ENCODE measurements at places on chromosomes 12 and 14.

DNA sequence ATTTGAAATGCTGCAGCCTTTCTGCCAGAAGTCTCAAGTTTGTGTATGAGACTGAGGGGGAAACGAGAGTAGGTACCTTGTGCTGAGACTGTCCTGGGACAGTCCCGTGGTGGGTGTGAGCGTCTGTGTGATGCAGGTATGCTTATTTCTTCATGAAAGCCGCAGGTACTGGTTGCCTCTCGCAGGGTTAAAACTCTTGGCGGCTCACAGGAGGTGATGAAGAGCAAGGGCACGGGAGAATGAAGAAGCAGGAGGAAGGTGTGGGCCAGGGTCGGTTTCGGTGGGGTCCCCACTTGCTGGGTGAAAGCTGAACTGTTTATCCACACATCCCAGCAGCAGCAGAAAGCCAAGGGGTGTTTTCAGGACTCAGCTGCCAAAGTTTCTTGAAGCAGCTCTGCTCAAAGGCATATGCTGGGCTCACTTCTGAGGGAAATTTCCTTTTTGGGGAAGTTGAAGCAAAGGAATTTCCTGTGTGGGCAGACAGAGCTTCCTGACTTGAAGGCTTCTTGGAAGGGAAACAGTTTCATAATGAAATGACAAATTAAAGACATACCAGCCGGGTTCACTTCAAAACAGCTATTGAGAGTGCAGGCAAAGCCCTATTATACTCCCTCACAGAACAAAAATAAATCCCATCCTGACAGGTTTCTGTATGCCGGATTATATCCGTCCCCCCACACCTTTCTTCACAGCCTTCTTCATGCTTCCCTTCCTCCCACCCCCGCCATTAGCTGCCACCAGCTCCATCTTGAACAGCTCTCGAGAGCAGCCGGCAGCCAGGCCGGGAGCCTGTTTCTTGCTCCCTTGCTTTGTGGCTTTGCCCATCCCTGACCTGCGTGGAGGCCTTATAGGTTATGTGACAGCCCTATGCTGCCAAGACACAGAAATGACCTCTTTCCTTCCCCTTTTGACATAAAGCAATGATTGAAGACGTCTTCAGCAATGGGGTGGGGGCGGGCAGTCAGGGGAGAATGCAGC lies 116.6 kb downstream of the ETV6 start:
- peak; percentile 64 for DNase-seq

- no peak for DNase-seq
These were observed 236.4 kb upstream of the CRY1 start for GRCh38 chr12:107329569-107330324.

GRCh38 chr12:131799828-131800593 lies 28.2 kb upstream of the MMP17 start:
- DNase-seq = no peak

DNA sequence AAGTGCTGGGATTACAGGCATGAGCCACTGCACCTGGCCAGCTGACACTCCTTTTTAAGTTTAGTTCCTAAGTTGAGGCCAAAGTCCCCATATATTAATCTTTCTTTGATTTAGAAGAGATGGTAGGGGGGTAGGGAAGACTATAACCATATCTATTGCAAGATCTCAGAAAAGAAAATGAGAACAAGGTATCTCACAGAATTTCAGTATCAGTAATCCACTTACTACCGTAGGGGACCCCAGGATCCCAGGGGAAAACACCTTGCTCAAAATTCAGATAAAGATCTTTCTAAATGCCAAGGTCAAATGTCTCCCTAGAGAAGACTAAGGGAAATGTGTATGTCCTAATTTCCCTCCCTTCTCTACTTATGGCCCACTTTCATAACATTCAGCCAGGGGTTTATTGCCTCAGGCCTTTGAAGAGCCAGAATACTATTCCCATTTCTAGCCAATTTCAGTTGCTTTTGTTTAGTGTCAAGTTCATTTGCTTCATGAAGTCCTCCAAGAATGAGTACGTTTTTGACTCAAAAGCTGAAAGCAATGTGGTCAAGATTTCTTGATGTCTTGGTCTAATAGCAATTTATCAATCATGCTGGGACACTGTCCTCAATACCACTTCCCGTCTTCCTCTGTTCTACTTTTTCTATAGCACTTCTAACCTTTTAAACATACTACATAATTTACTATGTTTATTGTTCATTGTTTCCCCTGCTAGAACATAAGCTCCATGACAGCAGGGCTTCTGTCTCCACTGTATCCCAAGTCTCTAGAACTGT lies 86.3 kb downstream of the DCAF5 start:
- no peak for DNase-seq

DNA sequence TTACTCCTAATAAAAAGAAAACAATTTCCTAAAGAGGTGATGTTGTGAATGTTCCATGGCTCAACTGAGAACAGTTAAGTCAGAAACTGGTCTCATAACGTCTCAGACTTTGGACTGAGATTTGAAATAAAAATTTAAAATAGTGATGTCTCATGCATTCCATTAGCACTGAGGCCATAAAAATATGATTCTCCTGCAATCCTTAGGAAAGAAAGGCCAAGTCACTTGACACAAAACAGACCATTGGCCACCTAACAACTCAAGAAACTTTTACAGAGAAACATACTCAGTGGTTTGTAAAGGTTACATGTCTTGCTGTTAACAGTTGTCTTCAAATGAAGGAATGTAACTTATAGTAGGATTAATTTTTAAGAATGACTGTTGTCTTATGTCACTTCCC lies 58.1 kb downstream of the STAB2 start:
- DNase-seq = no peak

GRCh38 chr12:59780605-59781135 lies 184.8 kb downstream of the SLC16A7 start:
- DNase-seq = no peak

GRCh38 chr12:94889445-94890210 lies 113.9 kb downstream of the NDUFA12 start:
- DNase-seq = no peak

DNA sequence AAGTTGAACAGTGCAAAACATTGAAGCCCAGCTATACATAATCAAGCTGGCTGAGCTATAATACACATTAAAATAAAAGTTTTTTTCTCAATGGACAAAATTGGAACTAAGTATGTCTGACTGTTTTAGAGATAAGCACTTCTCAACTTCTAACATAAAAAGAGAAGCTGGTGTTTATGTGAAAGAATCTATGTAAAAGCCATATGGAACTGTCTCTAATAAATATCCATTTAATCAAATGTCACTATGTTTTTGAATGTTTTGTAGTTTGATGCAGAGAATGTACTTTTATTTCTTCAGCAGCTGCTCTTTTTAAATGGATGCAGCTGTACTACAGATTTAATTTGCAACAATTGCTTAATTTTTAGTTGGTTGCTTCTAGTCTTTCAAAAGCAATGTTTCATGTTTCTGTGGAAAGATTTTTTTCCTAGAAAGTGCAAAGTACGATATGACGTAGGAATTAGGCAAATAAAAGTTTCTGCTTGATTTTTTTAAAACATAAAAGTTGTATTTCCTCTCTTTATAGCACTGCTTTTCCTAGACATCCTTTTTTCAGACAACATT lies 114.2 kb downstream of the PDE3A start:
- no peak for DNase-seq

GRCh38 chr14:92507174-92507768 lies 6.3 kb upstream of the RIN3 start:
- DNase-seq = no peak

DNA sequence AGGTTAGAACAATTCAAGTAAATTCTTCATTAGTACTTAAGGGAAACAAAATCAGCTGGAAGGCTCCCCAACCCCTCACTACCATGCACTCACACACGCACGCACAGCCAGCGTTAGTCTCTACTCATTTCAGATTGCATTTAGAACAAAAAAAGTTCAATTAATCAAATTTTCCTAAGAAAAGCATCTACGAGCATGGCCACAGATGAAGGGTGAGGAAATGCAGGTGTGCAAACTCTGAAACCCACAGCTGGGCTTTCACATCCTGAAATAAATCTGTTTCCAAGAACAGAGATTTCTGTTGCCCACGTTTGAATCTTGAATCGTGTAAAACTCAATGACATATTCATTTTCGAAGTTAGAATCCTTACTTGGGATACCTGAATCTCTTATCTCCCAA lies 62.6 kb downstream of the SEL1L start:
- no peak for DNase-seq

DNA sequence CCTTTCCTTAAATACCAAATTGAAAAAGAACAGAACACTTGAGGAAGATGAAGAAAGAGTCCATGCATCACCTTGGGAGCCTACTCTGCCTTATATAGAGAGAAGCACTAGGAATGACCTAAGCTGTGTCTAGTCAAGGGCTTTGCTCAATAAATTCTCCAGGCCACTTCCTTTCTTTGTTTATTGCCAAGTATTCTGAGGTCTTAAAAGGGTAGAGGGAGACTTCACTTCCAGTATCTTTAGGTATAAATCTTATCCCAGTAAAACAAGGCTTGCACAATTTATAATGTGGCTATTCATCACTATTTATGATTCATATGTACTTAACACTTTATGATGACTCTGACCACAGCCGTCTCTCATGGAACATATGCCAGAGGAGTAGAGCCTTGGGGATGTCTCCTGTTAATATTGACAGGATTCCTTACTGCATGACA lies 85.1 kb upstream of the ARHGAP5 start:
- no peak for DNase-seq

- no peak for DNase-seq
These were observed 118.3 kb downstream of the ETV6 start for GRCh38 chr12:11767798-11768197.

DNA sequence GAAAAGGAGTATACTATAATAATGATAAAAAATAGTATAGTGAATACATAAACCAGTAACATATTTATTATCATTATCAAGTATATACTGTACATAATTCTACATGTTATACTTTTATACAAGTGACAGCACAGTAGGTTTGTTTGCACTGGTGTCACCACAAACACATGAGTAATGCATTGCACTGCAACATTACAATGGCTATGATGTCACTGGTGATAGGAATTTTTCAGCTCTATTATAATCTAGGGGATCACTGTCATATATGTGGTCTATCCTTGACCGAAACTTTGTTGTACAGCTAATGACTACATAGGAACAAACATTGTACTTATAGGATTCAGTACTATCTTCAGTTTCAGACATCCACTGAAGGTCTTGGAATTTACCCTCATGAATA lies 165.8 kb upstream of the SYT1 start:
- no peak for DNase-seq

GRCh38 chr12:52581066-52581465 lies 7.4 kb upstream of the KRT74 start:
- no peak for DNase-seq

GRCh38 chr12:59357811-59358210 lies 238.0 kb upstream of the SLC16A7 start:
- no peak for DNase-seq

GRCh38 chr14:74472601-74473000 lies 20.5 kb downstream of the NPC2 start:
- no peak for DNase-seq

GRCh38 chr12:105175397-105175990 lies 60.5 kb downstream of the APPL2 start:
- DNase-seq = no peak

DNA sequence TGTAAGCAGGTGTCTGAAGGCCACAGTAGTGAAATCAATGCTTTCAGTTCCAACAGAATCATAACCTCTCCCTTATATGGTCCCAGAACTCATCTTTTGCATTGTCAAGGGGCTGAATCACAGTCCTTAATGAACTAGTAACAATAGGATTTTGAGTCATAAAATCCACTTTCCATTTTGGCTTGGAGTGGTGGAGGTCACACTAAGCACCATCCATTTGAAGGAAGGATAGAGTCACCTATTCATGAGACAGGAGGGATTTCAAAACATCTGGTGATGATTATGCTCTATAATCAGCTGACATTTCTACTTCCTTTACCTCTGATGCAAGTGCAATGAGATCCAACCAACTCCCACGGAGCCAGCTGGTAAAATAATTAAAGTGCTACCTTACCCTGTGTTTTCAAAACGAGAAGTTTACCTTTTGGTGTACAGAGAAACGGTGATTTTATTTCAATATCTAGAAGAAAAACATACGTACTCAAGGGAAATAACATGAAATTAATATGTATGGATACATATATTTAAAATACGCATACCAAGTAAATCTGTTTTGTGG lies 59.1 kb downstream of the TMEM132D start:
- no peak for DNase-seq

GRCh38 chr12:58919231-58920101 lies 838 bp downstream of the LRIG3 start:
- DNase-seq = peak; percentile 75

DNA sequence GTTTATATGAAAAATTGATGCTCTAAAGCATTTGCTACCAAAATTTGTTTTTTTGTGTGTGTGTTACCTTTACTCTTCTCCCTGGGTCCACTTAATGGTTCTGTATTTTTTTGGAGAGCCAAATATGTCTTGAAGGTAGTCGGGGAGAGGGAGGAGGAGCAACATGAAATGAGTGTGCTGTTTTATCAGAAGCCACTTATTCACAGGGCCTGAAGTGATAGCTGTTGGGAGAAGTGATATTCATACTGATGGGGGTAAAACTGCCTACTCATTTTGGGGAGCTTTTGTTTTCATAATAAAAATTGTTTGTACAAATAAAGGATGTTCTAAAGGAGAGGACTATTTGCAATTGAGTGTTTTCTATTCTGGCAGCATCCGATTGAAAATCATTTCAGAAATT lies 29.2 kb downstream of the CRADD start:
- no peak for DNase-seq
